ENCODE measurements at places on chromosomes 4 and X.

- DNase-seq = no peak
Measured at GRCh38 chr4:96154676-96155075, 314.8 kb downstream of the PDHA2 start.

DNA sequence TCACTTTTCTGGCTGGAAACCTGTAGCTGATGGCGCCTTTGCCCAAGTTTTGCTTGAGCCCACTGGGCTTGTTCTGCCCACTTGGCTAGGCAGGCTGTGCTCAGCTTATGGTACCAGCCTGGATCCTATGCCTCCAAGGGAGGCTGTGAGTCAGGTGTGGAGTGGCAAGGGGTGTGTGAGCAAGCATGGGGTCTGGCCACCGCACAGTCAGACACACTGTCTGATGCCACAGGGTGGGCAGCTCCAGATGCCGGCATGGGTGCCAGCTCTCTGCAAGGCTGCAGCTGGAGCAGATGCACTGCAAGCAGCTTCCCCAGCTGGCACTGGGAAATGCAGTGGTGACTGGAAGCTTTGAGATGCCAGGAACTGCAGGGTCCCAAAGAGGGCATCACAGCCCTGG lies 16.3 kb upstream of the GIMD1 start:
- no peak for DNase-seq

- no peak for DNase-seq
Measured at GRCh38 chr4:114052227-114052626, 72.8 kb upstream of the ARSJ start.

- DNase-seq = no peak
Measured at GRCh38 chrX:43239356-43239755, 416.7 kb upstream of the MAOA start.

DNA sequence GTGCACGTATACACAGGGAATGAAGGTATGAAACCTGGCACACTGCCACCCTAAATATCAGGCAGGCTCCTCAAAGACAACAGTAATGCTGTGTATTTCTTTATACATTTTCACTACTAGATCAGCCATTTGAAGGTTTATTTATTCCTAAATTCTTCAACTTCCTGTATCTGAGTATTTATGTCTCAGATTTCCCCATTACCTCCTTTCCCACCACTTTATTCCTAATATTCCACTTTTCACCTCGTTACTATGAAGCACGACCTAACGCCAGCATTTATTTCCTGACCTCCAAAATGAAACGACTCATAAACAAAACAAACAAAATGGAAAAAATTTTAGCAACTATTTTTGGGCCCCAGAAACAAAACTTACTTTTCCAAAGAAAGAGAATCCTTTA lies 69.6 kb downstream of the MAML3 start:
- no peak for DNase-seq

- no peak for DNase-seq
Measured at GRCh38 chrX:23505531-23506303, 161.6 kb upstream of the PRDX4 start.

DNA sequence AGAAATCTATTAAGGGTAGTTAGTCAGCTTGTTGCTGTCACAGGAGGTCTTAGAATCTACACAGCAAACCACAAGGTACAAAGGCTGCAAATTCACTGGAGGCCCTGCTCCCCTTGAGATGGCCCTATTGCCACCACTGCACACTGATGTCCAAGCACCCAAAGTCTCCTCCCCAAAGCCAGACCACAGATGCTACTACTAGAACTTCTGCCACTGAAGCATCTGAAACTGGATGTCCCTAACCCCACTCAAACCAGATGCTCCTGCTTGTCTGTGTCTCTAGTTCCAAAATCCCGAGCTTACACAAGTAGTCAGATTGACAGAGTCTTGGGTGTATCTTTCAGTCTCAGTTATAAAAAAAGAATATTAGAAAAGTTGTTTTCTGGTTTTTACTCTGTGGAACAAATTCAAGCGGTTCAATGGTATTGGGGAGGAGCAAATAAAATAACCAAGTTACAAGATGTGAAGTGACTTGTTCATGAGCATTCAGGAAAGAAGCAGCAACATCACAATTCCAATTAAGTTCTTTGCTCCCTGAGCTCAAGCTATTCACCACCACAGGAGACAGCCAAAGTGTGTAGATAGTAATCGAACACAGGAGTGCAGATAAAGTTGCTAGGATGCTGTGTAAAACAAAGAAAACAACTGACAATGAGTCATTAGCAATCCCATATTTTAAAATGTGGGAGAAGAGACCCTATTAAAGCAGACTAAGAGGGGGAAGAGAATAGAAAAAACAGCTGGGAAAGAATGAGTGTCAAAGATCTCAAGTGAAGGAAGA lies 352.3 kb downstream of the PDGFC start:
- no peak for DNase-seq

GRCh38 chr4:135724421-135724820 lies 1522.8 kb upstream of the PABPC4L start:
- DNase-seq = no peak

DNA sequence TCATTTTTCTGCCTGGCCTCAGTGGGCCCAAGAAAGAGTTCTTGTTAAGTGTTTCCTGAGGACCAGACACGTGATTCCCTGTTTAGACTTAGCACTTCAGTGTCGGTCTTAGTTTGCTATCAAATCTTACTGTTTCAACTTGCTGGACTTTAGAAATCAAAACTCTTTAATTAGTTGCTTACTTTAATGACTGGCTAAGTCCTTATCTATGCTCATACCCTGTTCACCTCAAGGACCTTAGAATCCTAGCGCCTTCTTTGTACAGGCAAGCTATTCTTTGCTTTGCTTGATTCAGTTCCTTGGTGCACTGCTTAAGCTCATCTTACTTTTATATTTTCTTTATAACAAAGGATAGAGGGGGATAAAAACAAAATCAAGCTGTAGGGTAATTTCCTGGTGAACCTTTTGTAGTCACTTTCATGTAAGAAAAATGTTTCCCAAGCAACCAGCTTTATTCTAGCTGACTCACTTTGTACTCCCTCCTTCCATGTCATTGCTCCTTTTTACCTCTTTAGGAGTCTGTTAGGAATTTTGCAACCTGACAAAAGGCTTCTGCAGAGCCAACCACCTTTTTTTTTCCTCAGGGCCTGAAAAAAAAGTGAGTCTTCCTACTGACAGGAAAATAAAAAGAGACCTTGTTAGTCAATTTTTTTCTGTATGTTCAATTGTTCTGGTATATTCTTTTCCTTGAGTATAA lies 14.7 kb downstream of the WDR44 start:
- DNase-seq = no peak

DNA sequence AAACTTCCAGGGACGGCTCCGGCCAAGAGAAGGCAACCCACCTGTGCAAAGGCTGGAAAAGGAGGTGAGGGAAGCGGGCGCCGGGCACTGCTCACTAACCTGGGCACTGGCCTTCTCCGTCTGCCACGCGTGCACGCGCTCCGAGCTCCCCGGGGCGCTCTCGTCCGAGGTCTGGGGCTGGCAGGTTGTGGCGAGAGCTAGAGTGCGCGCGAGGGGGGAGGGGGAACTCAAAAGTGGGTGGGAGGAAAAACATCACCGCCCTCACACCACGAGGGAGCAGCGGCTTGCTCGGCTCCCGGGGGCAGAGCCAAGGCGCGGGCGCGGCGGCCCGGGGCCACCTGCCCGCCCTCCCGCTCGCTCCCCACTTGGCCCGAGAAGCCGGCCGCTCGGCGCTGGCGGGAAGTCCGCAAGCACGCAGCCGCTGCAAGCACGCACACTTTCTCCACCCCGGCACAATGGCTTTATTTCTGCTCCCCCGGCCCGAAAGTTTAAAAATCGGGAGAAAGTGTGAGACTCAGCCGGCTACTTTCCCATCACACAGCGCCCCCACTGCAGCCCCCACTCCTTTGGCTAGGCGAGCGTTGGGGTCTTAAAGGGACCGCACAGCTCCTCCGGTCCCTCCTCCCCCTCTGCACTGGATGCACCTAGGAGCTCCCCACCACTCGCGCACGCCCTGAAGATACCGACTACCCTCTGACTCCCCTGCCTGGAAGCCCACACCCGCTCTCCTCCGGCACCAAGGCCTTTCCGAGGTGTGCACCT lies at the start of gene CHRDL1:
CHRDL1 (minus strand) TSS at position 173 of the 762 bp plus-strand sequence. CDS start 3,636 bp downstream, outside the sequence.
- no peak for DNase-seq

- DNase-seq = no peak
Measured at GRCh38 chr4:86959588-86960500, 25.0 kb downstream of the AFF1 start.

DNA sequence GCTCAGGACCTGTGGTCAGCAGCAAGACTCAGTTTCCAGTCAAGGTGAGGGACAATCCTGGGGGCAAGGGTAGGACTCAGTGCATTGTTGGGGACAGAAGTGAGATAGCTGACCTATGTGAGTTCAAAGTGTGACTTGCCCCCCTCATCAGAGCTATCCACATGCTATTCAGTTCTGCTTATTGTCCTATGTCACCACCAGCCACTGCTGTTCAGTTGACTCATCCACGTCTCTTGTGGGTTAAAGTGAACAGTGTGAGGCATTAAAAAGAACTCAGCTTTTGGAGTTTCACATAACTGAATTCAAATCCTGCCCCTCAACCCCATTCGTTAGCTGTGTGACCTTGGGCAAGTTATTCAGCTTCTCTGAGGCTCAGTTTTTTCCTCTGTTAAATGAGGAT lies 4.4 kb upstream of the APLN start:
- DNase-seq = no peak

DNA sequence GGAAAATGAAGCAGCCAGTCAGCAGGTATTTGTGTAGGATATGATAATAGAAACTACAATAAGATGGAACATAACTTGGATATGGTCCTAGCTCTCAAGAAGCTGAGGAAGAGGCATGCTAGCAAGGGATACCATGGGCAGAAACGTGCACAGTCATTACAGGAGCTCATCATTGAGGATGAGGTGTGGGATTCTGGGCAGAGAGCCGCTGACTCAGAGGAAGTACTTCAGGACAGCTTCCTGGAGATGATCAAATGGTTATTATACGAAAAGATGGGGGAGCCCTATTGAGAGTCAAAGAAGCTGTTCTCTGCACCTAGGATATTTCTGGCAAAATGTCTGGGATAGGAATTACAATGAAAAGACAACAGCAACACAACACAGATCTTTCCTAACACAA lies 116.0 kb upstream of the PDE5A start:
- no peak for DNase-seq

GRCh38 chrX:54067766-54068165 lies 23.5 kb upstream of the PHF8 start:
- no peak for DNase-seq

DNA sequence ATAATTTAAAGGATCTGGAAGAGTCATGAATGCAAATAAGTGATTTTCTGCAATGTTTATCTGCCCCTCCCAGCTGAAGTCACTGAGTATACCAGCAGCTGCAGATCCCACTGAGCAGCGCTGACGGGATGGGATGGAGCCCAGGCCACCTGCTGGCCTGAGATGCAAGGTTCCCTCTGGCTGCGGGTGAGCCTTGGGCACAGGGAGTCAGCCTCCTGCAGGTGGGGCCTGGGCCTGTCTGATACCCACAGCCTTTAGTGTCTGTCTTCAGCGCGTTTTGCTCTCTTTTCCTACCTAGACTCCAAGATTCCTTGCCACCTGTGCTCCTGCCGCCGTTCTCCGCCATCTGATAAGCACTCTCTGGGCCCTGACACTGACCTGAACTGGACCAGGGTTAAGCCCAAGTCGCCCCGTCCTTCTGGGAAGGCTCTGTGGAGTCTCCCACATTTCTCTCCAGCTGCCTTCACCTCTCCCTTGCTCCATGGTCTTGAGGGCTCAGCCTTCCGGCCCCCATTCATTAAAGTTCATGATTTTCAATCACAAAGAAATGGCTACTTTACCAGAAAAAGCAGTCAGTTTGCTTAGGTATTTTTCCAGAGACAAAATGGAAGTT lies 223.1 kb upstream of the FAT1 start:
- DNase-seq = no peak

DNA sequence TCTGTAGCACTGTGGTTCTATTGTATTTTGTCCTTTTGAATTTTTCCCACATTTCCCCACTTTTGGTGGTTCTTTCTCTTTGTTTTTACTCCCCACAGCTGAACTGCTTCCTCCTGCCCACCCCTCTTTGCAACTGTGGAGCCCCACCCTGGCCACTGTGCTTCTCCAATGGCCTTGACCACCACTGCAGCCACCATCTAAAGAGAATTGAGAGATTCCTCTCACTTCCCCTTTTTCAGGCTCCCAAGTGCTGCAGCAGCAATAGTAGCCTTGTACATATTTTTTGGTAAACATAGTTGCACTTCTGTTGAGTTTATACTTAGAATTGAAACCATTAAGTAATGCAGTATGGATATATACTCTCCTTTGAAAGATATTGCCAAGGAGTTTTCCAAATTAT lies 51.3 kb upstream of the FRMPD3 start:
- no peak for DNase-seq

DNA sequence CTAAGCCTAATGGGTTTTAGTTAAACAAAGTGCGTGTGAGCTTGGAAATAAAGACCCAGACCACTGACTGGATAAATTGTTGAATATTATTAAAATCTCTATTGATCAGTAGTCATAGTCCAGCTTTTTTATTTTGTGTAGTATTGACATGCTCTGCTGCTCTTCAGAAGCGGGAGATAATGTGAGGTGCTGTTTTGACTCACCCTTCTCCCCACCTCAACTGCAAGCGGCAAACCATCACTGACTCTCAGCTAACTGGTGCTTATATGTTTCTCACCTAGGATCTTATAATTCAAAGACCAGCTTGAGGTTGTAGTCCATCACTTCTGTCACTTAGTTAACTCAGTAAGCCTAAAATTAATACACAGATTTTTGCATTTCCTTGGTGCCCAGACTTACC lies 72.2 kb downstream of the COMMD8 start:
- DNase-seq = no peak

- no peak for DNase-seq
Measured at GRCh38 chrX:10749113-10749512, 128.7 kb upstream of the MID1 start.

DNA sequence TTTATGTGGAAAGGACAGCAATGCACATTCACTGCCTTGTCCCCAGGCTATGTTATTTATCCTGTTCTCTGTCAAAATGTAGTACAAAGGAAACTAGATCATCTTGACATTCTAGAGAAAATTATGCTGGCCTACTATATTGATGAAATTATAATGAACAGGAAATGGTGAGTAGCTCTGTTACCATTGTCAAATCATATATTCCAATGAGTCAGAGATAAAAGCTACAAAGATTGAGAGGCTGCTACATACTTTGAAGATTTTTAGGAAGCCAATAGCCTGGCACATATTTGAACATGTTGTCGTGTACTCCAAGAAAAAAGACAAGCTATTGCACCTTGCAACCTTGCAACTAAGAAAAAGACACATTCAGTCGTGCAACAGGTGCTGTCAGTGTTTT lies 52.7 kb upstream of the TET2 start:
- DNase-seq = no peak

GRCh38 chrX:3159995-3160720 lies 118.9 kb downstream of the ARSF start:
- no peak for DNase-seq

DNA sequence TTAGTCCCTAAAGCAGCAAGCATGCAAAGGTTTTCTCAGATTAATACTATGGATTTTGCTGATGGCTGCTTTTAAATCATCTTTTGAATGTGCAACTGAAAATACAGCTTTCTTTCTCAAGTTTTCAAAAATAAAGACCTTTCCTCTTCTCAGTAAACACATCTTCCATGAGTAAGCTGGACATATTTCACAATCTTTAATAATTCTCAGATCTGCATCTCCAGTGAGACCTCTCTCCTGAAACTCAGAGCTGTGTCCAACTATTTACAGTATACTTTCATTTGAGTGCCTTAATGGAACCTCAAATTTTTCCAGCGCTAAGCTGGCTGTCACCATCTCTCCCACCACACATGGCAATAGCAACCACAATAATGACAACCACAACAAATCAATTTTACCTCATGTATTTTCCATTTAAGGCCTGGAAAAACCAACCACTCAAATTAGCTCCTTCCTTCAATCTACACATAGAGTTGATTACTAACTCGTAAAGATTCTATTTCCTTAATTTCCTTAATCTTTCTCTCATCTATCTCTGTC lies 192.4 kb upstream of the RPL34 start:
- DNase-seq = no peak

- DNase-seq = no peak
Measured at GRCh38 chr4:4761128-4761982, 98.1 kb upstream of the MSX1 start.

Measured in renal cortex interstitium (tissue), 15 donors.